Bone marrow (tissue), 2 donors: ENCODE measurements at places on chromosomes 1 and 21.

- no peak for DNase-seq
These were observed 19.0 kb upstream of the OLFM3 start for GRCh38 chr1:102015728-102016127.

- DNase-seq: no peak
These were observed 15.8 kb upstream of the CDCA8 start for GRCh38 chr1:37676281-37677142.

GRCh38 chr21:45079351-45079750, 5.0 kb downstream of the ADARB1 start:
- DNase-seq: no peak

DNA sequence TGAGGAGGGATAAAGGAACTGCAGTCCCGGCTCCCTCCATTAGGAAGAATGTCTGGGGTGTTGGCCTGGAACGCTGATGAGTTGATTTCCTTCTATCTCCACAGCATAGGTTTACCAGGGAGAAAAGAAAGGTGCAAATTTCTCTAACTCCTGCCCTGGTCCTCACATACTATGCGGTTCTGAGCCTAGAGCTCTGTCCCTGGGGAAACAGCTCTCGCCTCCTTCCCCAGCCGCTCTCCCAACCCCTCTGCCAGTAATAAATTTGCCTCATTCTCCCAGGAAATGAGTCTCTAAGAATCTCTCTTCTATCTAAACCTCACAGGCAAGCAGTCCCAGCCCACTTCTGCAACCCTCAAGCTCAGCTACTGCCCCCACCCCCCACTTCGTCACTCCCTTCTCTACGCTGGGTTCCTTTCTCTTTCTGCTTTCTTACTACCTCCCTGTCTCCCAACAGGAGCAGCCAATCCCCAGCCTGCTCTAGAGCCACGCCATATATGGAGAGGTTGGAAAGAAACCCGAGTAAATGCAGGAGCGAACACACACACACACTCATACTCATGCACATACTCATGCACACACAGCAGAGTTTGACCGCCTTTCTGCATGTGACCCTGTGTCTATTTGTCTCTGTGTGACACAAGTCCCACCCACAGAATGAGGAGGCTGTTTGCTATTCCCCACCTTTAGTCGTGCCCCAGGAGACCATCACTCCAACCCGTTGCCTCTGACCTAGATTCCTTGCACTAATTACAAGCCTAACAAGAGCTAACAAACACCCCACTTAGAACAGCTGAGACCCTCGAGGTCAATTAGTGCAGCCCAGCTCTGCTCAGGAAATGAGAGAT, 13.4 kb downstream of the PLEKHO1 start:
- DNase-seq: peak; percentile 95
